ENCODE measurements at places on chromosomes 11 and 22. TPM values are rescaled to one million over a fixed set of nuclear protein-coding genes. Genes with fewer than 3 reads are reported as not detected.

DNA sequence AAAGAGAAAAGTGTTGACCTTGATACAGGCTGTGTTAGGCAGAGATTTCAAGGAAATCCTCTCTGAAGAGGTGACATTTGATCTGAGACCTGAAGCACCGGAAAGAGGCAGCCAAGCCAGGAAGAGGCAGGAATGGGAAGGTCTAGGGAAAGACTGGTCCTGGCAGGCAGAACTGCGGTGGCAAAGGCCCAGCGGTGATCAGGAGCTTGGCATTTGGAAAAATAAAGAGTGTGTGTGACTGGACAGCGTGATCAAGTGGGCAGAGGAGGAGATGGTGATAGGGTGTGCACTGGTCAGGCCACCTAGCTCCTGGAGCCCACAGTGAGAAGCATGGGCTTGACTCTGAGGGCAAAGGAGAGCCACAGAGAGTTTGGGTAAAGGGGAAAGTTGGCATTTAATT is 27.2 kb upstream of the GAB4 start:
- DNase-seq: no peak

GRCh38 chr11:20310137-20310536 is 53.4 kb upstream of the HTATIP2 start:
- DNase-seq: no peak

GRCh38 chr11:7635137-7635536 is 38.2 kb downstream of the CYB5R2 start:
- no peak for DNase-seq

Gene MMP8
- 0.42 TPM for total RNA-seq

Gene CECR2
- 0.62 TPM for total RNA-seq

GRCh38 chr11:9577556-9577955 is 4.1 kb downstream of the WEE1 start:
- no peak for DNase-seq

GRCh38 chr22:24796056-24796455 is 10.0 kb upstream of the SGSM1 start:
- DNase-seq: no peak

DNA sequence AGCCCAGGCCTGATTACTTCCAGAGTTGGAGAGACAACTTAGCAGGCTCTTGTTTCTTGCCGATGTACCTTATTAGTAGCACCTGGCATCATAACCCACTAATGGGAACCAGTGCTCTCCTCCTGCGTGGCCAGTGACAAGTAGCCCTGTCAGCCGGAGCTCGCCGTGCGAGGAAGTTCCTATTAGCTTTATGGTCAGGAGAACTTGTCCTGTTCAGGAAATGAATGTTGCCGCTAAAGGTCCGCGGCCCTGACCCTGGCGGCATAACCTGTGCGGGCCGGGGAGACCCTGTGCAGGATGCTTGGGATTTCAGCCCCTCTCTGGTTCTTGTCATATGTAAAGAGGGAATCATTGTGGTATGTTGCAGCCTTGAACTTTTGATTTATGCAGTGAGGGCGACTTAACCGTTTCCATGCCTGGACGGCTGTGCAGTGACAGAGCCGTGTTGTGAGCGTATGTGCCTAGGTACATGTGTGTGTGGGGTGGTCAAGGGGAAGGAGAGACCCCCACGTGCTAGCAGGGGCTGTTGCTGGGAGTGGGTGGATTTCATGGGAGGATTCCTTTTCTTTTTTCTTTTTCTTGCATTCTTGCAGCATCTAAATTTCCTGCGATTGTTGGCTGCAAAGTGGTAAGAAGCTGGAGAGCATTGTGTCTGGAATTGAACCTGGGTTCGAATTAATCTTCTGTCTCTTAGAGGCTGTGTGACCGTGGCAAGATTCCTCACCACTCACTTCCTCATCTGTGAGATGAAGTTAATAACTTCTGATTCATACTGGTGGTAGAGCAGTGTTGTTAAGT is 15.2 kb downstream of the ZBTB16 start:
- no peak for DNase-seq

Gene LDLRAD3
- 19.6 TPM for total RNA-seq

Gene CATSPER1
- total RNA-seq: 1.0 TPM

DNA sequence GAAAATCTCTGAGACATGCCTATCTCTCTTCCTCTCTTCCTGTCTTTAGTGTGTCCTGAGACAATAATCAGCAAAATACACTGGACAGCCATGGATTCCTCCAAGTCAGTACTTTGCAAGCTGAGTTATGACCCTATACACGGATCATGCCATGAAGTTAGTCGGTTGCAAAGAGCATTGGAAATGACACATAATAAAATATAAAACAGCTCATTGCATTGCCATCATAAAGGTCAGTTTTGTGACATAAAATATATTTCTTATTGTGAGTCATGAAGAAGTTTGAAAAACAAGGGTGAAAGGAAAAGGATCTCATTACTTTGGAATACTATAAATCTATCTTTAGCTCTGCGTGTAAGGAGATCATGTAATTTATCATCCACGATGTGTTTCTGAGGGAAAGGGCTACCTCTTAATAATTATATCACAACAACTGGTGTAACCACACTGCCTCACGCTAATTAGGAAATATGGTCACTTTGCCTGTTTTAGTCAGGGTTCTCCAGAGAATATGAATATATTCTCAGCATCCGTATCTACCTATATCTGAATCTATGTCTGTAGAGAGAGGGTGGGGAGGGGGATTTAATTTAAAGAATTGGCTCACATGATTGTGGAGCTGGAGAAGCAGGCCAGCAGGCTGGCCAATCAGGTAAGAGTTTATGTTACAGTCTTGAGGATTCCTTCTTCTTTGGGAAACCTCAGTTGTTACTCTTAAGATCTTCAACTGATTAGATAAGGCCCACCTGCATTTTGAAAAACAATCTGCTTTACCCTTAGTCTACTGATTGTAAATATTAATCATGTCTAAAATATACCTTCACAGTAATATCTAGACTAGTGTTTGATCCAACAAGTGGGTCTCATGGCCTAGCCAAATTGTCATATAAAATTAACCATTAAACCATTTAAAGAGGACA is 198.8 kb downstream of the FAT3 start:
- no peak for DNase-seq

Gene PIK3C2A
- 100 TPM for total RNA-seq

- no peak for DNase-seq
These were observed 14.1 kb upstream of the NUP50 start for GRCh38 chr22:45149671-45150070.

Gene NTM
- 1.9 TPM for total RNA-seq

Gene OR2AG2
- 0.10 TPM for total RNA-seq

GRCh38 chr11:79147011-79147410 is 293.8 kb downstream of the TENM4 start:
- no peak for DNase-seq

Gene CDC42BPG
- total RNA-seq: 1.2 TPM

Gene KRTAP5-10
- total RNA-seq: not detected

DNA sequence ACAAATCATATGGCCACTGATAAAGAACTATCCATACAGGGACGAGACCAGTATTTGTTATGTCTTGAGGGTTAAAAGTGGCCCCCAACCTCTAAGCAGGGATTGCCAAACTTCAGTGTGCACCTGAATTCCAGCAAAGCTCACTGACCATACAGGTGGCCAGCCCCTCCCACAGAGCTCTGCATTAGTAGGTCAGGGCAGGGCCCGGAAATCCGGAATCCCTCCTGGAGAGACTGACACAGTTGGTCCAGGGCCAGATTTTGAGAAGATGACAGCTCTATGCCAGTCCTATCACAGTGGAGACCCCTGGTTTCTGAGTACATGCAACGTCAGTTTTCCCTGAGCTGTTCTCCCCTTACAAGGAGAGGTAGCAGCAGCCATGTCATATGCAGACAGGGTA is 20.8 kb downstream of the VPS37C start:
- DNase-seq: peak; percentile 38

- DNase-seq: no peak
These were observed 74.4 kb downstream of the GAB4 start for GRCh38 chr22:16933291-16934282.

GRCh38 chr11:23611726-23612125 is 751.5 kb upstream of the CCDC179 start:
- no peak for DNase-seq

DNA sequence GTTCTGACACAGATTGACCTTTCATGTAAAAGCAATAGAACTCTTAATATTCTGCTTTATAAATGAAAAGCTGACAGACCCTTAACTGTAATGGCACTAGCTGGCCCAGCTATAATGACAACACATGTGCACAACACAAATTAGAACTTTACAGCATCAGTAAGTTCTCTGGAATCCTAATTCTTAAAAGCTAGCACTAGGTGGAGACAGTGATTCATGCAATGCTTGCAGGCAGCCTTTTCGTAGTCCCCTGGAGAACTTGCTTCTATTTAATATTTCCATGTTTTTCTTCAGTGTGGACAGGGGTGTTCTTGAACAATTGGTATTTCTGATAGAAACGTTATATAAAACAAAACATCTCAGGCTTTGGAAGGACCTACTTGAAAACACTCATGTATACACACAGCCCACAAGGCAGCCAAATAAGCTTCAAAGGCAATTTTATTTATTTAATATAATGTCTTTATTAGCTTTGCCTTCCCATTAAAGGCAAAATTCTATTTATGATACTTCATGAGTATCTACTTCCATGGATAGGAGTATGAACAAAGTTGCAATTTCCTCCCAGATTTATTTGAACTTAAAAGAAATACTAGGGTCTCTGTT is 374.3 kb upstream of the MPPED2 start:
- DNase-seq: no peak

Gene PDGFD
- 47.7 TPM for total RNA-seq

Gene GRK3
- total RNA-seq: 9.5 TPM

GRCh38 chr11:119511614-119512306 is 88.8 kb upstream of the THY1 start:
- DNase-seq: no peak

DNA sequence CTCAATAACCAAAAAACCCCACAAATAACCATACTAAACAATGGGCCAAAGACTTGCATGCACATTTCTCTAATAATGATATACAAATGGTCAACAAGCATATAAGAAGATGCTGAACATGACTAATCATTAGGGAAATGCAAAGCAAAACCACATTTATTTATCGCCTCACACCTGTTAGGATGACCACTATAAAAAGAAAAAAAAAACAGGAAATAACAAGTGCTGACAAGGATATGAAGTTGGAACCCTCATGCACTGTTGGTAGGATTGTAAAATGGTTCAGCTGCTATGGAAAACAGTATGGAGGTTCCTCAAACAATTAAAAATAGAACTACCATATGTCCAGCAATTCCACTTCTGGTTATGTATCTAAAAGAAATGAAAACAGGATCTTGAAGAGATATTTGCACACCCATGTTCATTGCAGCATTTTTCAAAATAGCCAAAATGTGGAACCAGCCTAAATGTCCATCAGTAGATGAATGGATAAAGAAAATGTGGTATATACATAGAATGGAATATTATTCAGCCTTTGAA is 66.2 kb downstream of the AMBRA1 start:
- no peak for DNase-seq

Gene FAR1
- 67.1 TPM for total RNA-seq

Gene BIRC3
- 19.3 TPM for total RNA-seq

DNA sequence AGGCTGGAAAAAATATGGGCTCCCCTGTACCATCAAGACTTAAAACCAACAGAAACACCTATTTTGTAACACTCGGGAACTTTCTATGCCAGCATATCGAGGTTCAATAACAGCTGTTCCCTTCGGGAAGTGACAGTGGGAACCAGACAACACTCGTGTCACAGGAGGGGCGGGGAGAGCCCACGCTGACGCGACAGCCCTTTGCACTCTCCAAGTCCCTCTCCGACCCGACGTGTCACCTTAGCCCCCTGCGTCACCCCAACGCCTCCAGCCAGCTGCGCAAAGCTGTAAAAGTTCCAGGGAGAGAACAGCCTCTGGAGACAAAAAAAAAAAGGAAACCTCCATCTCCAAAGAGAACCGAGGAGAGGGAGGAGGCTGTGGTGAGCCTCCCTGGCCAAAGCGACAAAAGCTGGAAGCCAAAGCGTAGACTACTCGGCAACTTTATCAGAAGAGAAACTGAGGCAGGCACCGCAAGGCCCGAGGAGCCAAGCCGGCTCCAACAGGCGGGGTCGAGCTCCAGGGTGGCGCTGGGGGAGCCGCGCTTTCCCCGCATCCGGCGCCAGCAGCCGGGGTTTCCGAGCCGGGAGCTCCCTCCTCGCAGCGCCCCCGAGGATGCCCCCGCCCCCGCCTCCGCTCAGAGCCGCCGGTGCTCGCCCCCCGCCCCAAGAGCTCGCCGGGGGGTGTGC is 751 bp downstream of the ARFGAP3 start:
- DNase-seq: peak; percentile 91

DNA sequence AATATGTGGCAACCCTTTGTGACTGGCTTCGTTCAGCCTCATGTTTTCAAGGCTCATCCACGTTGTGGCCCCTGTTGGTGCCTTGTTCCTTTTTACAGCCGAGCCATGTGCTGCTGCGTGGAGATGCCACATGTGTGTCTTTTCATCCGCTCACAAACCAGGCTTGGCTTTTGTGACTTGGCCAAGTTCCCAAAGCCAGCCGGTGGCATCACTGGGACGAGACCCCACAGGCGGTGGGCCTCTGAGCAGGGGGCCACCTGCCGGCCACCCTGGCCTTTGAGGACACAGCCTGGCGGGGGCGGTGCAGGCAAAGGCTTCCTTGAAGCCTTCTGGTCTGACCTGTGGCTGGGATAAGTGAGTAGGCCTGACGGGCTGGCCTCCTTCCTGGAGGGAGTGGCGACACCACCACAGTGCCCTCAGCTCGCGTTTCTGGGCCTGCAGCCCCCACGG is 10.5 kb downstream of the GRK2 start:
- peak; percentile 78 for DNase-seq

DNA sequence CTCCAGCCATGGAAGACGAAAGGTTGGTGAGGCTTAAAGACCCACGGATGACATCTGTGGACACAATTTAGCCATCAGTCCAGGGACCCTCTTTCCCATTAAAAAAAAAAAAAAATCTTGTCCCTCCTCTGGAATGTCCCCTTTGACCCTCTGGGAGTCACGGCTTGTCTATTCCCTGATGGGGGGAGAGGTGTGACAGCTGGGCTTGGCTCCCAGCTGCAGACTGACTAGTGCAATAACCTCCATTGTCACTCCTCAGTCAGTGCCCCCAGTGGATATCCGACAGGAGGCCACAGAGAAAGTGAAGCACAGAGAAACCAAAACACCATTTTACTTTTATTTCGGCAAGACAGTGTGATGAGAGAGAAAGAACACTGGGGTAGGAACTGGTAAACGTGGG is 2.7 kb upstream of the VSIG2 start:
- no peak for DNase-seq

DNA sequence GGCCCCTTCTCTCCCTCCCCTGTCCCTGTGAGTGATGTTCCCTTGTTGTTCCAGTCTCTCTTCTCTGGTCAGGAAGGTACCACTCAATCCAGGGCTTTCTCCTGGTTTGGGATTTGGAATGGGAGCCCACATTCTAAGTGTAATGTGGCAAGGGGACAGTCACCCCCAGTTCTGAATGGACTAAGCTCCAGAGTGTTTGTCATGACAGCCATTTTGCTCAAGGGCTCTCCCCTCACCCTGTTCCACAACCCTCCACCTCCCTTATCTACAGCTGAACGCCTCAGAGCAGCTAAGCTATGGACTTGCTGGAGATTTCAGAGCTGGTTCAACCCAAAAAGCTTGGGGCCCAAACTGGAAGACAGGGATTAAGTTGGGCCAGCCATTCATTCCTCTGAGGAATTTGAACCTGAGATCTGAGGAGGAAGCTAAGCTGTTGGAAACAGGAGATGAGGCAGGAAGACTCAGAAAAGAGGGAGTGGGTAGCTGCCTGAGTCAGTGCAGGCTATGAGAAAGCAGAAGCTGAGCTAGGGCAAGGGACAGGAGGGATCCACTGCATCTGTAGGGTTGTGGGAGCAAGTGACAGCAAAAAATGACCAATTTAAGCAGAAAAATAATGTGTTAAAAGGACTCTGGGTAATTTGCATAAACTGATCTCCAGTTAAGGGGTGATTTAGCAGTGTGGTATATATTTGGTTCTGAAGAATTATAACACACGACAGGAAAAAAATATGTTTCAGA is 22.9 kb upstream of the FCHSD2 start:
- no peak for DNase-seq
